ENCODE measurements at places on chromosomes 3 and 15. TPM values are rescaled to one million over a fixed set of nuclear protein-coding genes. Genes with fewer than 3 reads are reported as not detected.

The HRG gene
- total RNA-seq, result not detected

The CHRM5 gene
- total RNA-seq, result not detected

GRCh38 chr15:90885432-90886290 is 1.4 kb downstream of the FES start:
- peak; percentile 88 for DNase-seq

GRCh38 chr15:57865294-57865693 is 158.8 kb downstream of the POLR2M start:
- no peak for DNase-seq

All from Right ventricle myocardium superior (tissue), 1 donor.